ENCODE measurements at places on chromosomes 5 and 9.

DNA sequence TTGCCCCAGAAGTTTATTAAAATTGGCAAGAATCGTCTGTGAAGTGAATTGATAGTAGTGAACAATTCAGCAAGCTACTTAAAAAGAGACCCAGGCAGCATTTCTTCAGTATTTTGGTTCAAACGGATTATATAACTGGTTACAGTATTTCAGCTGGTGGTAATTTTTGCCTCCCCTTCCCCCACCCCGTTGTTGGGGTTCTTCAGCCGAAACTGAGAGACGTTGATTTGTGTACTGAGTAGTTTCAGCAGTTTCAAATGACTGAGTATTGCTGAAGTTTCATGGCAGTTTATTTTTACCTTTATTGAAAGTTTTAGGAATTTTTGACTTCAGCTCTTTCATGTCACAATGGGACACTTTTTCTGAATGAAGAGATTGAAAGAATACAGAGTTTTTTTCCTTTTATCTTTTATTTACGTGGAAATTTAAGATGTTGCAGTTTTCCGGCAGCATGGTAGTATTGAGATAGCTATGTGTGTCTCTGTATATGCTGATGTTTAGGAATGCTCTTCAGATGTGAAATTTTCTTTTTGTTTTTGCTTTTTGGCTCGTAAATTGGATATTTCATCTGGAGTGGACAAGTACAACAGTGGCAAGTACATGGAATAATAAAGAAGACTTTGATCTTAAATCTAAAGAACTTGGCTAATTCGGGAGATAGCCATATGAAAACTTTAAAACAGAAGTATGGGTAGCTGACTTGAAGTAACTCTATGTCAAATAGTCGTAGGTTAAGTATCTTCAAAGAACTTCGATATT is 1.9 kb downstream of the GPBP1 start:
- no peak for DNase-seq

GRCh38 chr5:145787507-145787906 is 47.6 kb downstream of the PRELID2 start:
- no peak for DNase-seq

- no peak for DNase-seq
Measured at GRCh38 chr5:4313138-4313537, 717.5 kb downstream of the IRX1 start.

GRCh38 chr5:42772265-42772993 is 15.8 kb downstream of the CCDC152 start:
- no peak for DNase-seq

GRCh38 chr9:2486988-2487387 is 134.6 kb upstream of the VLDLR start:
- no peak for DNase-seq

DNA sequence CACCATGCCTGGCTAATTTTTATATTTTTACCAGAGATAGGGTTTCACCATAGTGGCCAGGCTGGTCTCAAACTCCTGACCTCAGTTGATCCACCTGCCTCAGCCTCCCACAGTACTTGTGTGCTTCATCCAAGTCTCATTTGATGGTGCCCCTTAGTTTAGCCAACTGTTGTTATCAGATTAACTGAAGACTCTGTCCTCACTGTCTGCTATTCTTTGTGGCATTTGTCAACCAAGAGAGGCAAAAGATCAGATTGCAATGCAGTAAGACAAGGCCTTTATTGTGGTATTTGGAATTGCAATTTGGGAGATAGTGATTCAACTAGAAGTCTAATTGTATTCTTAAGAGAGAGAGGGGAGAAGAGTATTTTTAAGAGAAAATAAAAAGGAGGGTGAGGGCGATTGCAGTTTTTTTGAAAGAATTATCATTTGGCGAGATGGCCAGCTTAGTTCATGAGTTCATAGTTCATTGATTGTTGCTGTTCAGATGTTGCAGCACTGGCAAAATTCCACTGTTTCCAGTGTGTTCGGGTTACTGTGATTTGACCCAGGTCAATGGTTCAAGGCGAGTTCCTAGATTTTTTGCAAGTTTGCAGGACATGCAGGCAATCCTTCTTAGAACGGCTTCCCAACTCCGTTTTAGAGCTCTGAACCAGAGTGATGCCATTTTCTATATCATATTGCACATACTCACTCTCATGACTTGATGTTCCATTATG is 1156.9 kb downstream of the CDH9 start:
- DNase-seq, result no peak

DNA sequence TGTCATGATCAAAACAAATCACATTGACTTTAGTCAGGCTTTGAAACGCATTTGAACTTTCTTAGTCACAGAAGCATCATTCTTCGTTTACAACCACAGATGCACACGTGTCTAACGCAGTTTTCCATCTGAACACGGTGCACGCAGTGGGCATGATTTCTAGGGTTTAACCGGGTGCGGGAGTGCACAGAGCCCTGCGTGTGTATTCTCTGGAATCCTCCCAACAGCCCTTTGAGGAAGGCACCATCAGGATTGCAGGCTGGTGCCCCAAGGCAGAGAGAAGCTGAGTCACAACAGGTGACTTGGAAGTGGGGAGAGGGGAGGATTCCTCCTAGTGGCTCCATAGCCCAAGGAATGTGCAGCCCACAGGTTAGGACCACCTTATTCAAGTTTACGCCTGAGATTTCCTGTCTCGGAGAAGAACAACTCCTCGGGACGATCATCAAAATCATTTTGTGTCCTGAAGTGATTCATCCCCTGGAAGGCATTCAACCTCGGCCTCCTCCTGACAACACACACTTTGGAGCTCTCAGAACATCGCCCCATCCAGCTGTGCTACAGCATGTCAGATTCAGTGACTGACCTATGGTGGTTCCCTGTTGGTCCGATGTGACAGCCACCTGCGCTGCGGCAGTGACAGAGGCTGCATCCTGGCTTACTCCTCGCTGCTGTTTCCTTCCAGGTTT is 13.1 kb downstream of the ROPN1L start:
- DNase-seq, result no peak
